Stimulated activated CD8-positive, alpha-beta memory T cell treated with anti-CD3 and anti-CD28 coated beads, Interleukin-2, amount 100 ng/mL, for 1 hour (primary cell): ENCODE measurements at places on chromosomes 11 and 22.

DNA sequence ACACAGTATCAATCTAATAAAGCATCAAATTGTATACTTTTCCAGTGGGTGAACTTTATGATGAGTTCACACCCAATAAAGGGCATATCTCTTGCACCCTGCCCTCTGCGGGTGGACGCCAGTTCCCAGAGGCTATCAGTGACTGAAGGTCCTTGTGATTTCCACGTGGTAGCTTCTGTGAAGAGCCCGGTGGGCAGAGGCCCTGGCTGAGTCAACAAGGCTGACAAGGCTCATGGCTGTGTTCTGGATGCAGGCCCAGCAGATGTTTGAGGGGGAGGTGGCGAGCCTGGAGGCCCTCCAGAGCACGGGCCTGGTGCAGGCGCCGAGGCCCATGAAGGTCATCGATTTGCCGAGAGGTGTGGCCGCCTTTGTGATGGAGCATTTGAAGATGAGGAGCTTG, 71.4 kb downstream of the PIWIL3 start:
- DNase-seq, result no peak

GRCh38 chr11:29280452-29280851, 736.4 kb downstream of the KCNA4 start:
- DNase-seq, result no peak

- no peak for DNase-seq
Measured at GRCh38 chr11:36425561-36426081, 84.5 kb downstream of the TRAF6 start.

- no peak for DNase-seq
Measured at GRCh38 chr11:5553343-5553742, 5.0 kb upstream of the OR52H1 start.

- no peak for DNase-seq
Measured at GRCh38 chr11:88431675-88432341, 94.3 kb upstream of the CTSC start.

- no peak for DNase-seq
Measured at GRCh38 chr11:122069707-122070360, 46.2 kb downstream of the BLID start.

DNA sequence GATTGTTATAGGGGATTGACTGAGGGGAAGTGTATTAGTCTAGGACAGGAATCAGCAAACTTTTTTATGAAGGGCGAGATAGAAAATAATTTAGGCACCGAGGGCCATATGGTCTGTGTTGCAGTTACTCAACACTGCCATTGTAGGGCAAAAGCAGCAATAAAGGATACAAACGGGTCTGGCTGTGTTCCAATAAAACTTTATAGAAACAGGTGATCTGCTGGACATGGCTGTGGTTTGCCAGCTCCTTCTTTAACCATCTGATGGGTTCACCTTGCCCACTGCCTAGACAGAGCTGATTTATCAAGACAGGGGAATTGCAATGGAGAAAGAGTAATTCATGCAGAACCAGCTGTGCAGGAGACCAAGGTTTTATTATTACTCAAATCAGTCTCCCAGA, 20.0 kb downstream of the PRR5L start:
- no peak for DNase-seq

DNA sequence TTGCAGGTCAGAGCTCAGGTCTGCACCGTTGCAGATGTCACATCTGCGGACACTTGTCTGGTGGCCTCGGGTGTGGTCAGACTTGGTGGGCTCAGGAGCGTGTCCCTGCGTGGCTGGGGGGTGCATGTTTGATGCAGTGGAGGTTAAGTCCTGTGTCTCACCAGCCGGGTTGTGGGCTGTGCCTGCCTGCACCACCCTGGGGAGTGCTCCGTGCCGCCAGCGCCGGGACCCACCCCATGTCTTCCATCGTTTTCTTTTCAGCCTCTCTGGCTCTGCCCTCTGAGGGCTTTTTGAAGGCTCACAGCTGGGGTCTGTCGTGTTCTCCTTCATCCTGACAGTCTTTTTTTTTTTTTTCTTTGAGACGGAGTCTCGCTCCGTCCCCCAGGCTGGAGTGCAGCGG, 26.0 kb downstream of the PPIL2 start:
- DNase-seq, result no peak

- no peak for DNase-seq
Measured at GRCh38 chr11:1345737-1346513, 36.5 kb upstream of the TOLLIP start.
